Smooth muscle cell of bladder (primary cell): ENCODE measurements at places on chromosomes 5 and 9. TPM values are rescaled to one million over a fixed set of nuclear protein-coding genes. Genes with fewer than 3 reads are reported as not detected.

STK32A gene
- 0.71 and 1.3 TPM in 2 replicates for total RNA-seq

SUB1 gene
- 98.6 and 161 TPM in 2 replicates for total RNA-seq

INSL6 gene
- not detected in 2 replicates for total RNA-seq

IRX2 gene
- not detected in 2 replicates for total RNA-seq

MARCHF11 gene
- not detected in 2 replicates for total RNA-seq

ADAMTS13 gene
- 1.00 and 2.2 TPM in 2 replicates for total RNA-seq

SHISAL2B gene
- total RNA-seq, result not detected in 2 replicates

DBH gene
- not detected in 2 replicates for total RNA-seq

SPATA31A3 gene
- not detected in 2 replicates for total RNA-seq

OR5C1 gene
- not detected in 2 replicates for total RNA-seq

PCDHB5 gene
- 0.57 and 1.4 TPM in 2 replicates for total RNA-seq

LVRN gene
- 0.18 and 0.28 TPM in 2 replicates for total RNA-seq

LCN15 gene
- total RNA-seq, result not detected in 2 replicates

RAB3C gene
- total RNA-seq, result under 0.01 TPM in 1 of 2 replicates, not detected in the other

PDE6A gene
- under 0.01 TPM in 1 of 2 replicates, not detected in the other for total RNA-seq
